NCI-H526 treated with DMSO at 0.1 percent for 48 hours (cell line): ENCODE measurements at places on chromosomes 7 and 10.

- no peak for DNase-seq
Measured at GRCh38 chr7:117281562-117281961, 41.3 kb downstream of the WNT2 start.

- DNase-seq, result no peak
Measured at GRCh38 chr10:101671453-101671852, 23.5 kb downstream of the FBXW4 start.

DNA sequence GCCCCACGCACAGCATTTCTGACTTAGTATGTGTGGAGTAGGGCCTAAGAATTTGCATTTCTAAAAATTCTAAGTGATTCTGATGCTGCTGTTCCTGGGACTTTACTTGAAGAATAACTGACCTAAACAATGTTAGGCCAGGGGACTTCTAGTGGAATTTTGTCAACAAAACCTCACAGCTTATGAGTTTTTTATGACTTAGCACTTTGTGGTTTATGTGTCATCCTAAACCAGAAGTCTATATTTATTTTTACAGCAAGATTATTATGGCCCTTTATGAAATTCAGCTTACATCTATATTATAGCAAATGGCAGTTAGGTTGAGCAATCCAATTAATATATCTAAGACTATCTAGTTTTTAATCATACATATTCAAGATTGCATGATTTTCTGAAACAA, 24.6 kb upstream of the BET1 start:
- DNase-seq, result no peak

- no peak for DNase-seq
Measured at GRCh38 chr7:28580665-28581064, 168.3 kb downstream of the CREB5 start.

- no peak for DNase-seq
Measured at GRCh38 chr7:4169455-4169854, 512.6 kb upstream of the FOXK1 start.

- no peak for DNase-seq
Measured at GRCh38 chr7:5064391-5065106, 18.9 kb downstream of the RBAK start.

GRCh38 chr10:13922586-13922985, 335.8 kb downstream of the PRPF18 start:
- no peak for DNase-seq

GRCh38 chr10:106175760-106176377, 988.6 kb downstream of the SORCS1 start:
- DNase-seq, result no peak
